BE2C (cell line): ENCODE measurements at places on chromosomes 3 and 15.
A peak's percentile ranks its signal among the peaks of the same experiment; 100 is the strongest.

DNA sequence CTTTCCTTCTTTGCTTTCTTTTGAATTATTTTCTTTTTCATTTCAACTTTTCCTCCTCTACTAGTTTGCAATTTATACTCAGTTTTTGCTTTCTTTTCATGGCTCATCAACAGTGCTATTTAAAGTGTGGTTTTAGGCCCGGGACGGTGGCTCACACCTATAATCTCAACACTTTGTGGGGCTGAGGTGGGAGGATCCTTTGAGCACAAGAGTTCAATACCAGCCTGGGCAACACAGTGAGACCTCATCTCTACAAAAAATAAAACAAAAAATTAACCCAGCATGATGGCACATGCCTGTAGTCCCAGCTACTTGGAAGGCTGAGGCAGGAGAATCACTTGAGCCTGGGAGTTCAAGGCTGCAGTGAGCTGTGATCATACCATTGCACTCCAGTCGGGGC lies 20.4 kb upstream of the DENND4A start:
- DNase-seq: no peak

DNA sequence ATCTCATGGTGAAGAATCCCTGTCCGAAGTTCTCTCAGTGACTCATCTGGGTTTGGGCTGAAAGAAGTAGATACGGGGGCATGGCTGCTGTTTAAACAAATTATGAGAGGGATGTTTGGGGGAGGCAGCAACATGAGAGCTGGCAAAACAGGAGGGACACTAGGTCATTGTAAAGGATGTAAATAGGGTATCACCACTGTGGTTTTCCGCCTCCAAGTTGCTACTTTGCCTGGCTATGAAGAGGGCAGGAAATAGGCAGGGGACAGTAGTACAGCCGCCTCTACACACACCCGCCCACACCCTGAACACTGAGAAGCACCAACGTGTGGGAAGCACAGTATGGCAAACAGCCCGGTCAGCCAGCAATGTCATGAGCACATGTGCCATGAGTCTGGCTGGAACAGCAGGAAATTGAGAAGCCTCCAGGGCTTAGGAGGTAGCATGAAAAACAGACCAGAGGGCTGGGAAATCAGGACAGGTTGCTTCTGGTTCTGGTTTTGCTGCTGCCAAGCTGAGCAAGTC lies 17.1 kb downstream of the HEXA start:
- peak; percentile 80 for DNase-seq

DNA sequence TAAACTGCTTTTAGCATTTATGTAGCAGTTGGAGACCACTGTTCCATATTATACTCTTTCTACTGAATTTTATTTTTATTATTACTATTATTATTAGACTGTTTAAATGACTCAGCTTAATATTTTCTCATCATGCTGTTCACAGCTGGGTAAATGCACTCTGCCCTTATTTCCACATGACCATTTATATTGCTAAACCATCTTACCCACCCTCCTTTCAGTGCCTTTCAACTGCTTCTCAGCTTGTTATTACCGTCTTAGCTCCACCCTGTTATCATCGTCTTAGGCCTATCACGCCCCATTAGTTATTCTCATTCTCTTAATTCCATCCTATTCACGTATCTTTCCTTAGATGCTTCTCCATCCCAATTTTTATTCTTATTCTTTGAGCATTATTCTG lies 212.6 kb downstream of the GAP43 start:
- no peak for DNase-seq

- no peak for DNase-seq
These were observed 50.7 kb downstream of the XYLB start for GRCh38 chr3:38397320-38397719.

- DNase-seq: peak; percentile 62
These were observed 12.2 kb downstream of the ALG1L2 start for GRCh38 chr3:130093741-130094391.

GRCh38 chr3:113174801-113175485 lies 36.4 kb upstream of the BOC start:
- DNase-seq: no peak

DNA sequence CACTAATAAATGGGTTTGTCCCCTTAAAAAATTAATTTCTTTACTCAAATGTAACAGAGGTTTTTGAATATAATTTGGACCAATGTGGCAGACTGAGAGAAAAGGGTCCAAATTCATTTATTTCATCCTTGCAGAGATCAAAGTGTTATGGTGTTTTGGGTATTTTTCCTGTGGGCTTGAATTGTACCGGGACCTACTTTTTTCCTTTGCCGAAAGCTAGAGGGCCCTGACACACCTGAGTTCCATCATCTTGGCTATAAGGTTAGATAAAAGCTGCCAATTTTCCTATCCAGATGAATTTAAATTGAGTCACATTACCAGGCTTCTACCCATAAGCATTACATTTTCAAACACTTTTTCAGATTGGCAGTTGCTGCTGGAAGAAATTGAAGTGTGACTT lies 908 bp downstream of the CCNB2 start:
- DNase-seq: no peak

DNA sequence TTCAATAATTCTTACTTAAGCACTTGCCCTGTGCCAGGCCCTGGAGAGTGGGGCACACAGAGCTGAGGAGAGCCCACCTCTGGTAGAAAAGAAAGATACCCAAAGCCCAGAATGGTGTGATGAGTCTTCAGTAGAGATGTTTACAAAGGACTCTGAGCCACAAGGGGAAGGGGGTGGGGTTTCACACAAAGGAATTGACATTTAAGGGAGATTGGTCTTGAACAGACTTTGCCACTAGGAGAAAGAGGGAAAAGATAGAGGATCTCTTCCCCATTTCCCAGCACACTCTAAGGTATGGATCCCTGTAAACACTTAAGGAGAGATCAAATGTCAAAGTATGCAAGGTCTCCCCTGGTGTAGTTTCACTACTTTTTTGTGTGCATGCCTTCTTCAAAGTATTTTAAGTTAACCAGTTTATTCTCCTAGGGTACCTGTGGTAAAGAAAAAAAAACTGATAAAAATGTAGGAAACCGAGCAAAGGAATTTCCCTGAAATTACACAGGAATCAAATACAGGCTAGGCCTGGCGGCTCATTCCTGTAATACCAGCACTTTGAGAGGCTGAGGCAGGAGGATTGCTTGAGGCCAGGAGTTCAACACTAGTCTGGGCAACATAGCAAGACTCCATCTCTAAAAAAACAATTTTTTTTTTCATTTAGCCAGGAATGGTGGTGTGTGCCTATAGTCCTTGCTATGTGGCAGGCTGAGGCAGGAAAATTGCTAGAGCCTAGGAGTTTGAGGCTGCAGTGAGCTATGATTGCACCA lies 117.6 kb upstream of the SKOR1 start:
- DNase-seq: no peak

GRCh38 chr3:184595726-184596125 lies 34.1 kb downstream of the EPHB3 start:
- DNase-seq: no peak

- DNase-seq: no peak
These were observed 238.1 kb upstream of the SETMAR start for GRCh38 chr3:4065085-4065484.

DNA sequence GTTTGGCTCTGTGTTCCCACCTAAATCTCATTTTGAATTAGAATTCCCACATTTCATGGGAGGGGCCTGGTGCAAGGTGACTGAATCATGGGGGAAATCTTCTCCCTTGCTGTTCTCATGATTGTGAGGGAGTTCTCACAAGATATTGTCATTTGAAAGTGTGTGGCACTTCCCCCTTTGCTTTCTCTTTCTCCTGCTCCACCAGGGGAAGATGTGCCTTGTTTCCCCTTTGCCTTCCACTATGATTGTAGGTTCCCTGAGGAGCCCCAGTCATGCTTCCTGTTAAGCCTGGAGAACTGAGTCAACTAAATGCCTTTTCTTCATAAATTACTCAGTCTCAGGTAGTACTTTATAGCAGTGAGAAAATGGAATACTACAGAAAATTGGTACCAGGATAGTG lies 157.2 kb upstream of the TPRG1 start:
- no peak for DNase-seq

- no peak for DNase-seq
These were observed 41.4 kb downstream of the SSUH2 start for GRCh38 chr3:8603115-8603710.

GRCh38 chr15:60932051-60932915 lies 296.8 kb downstream of the RORA start:
- no peak for DNase-seq

- DNase-seq: no peak
These were observed 7.5 kb upstream of the NDN start for GRCh38 chr15:23694592-23694991.

DNA sequence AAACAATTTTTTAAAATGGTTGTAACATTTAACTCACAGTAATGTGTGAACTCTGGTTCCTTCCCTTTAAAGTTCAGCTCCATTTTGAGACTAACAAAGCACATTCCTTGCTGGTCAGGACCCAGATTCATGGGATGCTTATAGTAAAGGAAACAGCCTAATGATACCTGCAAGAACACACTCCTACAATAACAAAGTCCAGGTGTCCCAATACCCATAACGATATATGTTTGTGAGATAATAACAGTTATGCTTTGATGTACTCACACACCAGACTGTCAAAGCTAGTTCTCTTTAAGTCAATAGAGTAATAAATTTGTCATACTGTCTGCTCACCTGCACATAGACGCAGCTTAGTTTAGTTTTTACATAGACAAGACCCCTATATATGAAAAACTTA lies 15.9 kb upstream of the CCDC50 start:
- no peak for DNase-seq

- DNase-seq: no peak
These were observed 18.6 kb downstream of the PLD1 start for GRCh38 chr3:171791692-171792076.

DNA sequence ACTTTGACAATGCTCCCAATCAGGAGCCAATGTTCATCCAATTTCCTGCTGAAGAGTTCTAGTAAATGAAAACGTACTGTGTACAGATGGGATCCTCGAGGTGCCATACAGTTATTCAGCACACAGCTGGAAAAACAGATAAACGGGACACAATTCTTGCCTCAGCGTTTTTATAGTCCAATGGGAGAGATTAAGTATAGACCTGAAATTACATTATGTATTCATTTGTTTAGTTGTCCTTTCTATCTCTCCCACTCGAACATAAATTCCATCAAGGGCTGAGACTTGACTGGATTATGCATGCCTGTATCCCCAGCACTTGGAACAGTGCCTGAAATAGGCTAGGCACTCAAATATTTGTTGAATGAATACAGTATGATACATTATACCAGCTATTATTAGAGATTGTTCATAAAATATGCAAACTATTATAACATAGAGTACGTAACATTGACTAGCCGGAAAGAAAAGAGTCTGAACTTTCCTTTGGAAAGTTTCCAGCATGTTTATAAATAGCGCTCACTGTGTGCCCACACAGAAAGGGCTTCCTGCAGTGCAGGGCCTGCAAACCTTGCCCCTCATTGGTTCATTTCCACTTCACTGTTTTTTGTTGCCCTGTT lies 27.4 kb upstream of the SNTN start:
- DNase-seq: no peak

GRCh38 chr3:170038434-170039110 lies 777 bp downstream of the GPR160 start:
- DNase-seq: peak; percentile 15

GRCh38 chr15:42315521-42315920 lies 42.3 kb upstream of the TMEM87A start:
- DNase-seq: no peak

- DNase-seq: no peak
These were observed 126.2 kb upstream of the PTX3 start for GRCh38 chr3:157310329-157311052.

DNA sequence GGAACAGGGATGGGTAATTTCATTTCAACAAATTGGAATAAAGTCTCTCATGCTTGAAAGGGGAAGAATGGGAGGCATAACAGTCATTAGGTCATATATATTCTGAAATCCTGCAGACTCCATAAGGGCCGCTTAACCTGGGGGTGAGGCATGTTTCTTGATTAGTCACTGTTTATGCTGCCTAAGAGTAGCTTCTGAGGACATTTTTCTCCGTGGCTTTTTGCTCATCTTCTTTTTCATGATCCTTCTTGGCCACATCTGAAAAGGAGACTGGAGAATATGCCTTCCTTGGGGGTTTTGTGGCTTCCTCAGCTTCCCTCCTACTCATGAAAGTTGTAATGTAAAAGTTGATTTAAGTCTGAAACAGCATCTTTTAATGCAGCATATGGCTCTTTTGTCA lies 20.0 kb upstream of the CFAP20DC start:
- DNase-seq: no peak

DNA sequence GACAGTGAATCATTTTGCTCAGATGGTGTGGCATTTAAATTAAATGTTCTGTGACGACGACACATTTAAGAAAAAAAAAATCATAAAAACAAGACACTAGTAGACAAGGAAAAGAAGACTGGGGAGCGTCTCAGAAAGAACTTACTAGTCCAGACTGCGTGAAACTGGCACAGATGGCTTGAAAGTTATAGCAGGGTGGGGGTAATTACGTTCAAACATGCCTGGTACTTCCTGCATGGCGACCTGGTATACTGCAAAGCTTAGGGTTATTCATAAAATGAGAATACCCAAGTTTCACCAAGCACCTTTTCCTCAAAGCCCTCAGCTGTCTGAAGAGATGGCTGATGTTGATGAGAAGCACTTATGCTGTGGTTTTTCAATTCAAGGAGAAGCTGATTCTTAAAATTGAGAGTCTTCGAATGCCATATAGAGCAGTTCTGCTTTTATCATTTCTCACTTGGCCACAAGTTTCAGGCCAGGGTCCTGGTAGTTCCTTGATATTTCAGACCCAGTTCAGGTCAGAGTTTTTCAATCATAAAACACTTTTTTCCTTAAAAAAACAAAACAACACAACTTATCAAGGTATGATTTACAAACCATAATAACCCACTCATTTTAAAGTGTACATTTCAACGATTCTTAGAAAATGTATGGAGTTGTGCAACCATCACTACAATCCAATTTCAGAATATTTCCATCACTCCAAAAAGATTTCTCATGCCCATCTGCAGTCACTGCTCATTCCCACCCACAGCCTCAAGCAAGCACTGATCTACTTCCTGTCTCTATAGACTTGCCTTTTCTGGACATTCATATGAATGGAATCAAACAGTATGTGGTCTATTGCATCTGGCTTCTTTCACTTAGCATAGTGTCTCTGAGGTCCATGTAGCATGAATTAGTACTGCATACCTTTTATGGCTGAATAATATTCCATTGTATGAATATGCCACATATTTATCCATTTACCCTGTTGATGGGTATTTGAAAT lies 24.7 kb downstream of the PCOLCE2 start:
- no peak for DNase-seq

DNA sequence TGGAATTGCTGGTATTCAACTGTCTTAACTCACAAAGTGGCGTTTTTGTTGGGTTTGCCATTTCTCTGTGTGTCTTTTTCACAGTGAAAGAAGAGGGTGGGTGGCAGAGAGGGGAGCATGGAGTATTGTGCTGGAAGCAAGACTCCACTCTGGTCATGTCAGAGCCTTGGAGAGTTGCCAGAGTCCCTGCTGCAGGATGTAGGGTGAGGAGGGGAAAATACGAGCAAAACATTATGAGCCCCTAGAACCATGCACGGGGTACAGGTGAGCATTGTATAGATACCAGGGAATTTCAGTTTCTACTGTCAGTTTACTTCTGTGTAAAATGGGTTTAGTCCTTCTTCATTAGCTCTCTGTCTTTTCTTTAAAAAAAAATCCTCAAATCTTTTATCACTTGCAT lies 249.9 kb downstream of the CACNA2D3 start:
- DNase-seq: peak; percentile 24
